Left renal pelvis (tissue), 4 donors: ENCODE measurements at places on chromosomes 12 and 14. TPM values are rescaled to one million over a fixed set of nuclear protein-coding genes. Genes with fewer than 3 reads are reported as not detected.

- no peak for DNase-seq
These were observed 82.0 kb downstream of the PRICKLE1 start for GRCh38 chr12:42507565-42507964.

DNA sequence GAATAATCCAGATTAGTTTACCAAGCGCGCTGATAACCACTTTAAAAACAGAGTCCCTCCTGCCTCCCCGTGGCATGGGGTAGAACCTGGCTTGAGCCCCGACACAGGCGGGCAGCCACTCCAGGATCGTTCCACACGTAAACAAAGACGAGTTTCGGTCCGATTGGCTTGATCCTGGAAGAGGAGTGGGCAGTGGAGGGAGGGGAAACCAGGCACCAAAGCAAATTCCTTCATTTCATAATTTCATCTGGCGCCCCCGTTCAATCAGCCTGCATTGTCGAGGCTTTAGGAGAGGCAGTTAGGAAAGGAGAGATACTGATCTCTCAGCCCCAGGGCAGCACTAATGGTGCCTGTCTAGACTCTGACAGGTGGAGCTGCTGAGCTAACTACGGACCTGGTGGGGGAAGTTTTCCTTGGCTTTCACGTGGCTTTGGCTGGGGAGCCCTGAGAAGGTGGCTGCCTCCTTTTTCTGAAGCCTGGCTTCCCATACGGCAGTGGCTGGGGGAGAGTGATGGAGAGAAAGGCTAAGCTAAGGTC lies 751 bp upstream of the GPRC5A start:
- no peak for DNase-seq

DNA sequence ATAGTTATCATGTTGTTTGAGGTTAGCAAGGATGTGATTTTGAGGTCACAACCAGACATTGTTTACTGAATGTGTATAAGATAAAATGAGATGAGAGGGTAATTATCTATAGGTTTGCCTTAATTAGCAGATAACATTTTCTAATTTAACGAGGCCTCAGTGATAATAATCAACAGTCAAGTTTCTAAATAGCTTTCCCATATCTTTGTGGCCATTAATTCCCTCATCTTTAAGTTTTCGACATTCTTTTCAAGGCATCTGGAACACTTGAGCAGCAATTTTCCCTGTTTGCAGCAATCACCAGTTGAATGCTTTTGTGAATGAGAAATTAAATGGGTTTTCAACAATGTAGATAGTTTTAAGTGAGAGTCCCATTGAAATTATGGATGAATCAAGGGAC lies 304.1 kb downstream of the SYT1 start:
- no peak for DNase-seq

Gene AMN
- polyA plus RNA-seq: 13.4 TPM

DNA sequence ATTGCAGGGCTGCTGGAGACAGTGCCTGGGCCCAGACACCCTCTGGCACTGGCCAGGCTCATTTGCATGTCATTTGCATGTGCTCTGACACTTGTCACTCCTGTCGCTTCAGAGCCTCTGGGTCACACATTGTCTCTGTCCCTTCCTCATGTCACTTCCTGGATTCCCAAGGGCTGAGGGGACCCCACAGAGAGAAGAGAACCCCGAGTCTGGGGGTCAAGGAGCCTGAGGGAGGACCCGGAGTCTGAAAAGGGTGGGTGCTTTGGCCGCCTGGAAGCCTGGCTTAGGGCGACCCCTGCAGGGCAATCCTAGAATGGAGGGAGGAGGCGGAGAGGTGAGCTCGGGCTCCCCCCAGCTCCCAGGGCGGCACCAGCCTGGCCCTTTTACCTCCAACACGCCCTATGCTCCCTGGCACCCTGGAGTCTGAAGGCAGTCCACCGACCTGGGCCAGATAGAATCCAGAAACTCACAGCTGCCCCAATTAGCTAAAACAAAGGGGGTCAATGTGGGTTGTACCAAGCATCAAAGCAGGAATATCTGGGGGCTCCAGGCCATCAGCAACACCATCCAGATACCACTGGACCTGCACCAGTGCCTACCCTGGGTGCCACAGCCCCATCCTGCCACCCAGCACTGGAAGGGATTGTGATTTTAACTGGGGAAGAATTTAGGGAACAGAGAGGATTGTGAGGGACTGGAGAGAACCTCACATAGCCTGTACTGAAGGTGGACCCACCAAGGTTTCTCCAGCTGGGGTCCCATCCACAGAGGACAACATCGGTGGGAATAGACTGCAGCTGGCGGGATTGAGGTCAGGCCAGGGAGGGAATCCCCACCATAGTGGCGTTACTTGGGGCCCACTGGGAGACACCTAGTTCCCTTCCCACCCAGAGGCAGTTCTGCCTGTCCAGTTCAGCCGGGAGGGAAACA lies 21.8 kb upstream of the KRT78 start:
- no peak for DNase-seq

GRCh38 chr12:24931666-24932405 lies 17.1 kb downstream of the BCAT1 start:
- DNase-seq: no peak

DNA sequence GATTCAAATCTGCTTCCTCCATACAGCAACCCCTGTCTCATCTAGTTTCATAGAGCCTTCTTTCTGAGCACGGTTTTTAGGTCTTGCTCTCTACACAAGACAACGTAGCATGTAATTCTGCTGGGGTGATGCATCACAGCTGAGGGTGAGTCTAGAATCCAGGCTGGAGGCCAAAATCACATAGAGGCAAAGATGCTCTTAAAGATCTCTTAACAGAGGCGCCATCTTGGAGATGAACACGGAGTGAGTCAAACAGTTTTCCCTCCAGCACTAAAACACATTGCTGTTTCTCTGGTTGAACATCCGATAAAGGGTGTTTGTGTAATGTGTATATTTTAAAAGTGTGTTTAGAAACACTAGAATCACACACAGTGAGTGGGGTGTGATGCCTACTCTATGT lies 78.9 kb downstream of the NOS1 start:
- no peak for DNase-seq

GRCh38 chr12:81229759-81230158 lies 151.9 kb downstream of the ACSS3 start:
- DNase-seq: no peak

Gene RAPGEF3
- polyA plus RNA-seq: 10.8 TPM

Gene TRAF3
- polyA plus RNA-seq: 17.0 TPM

DNA sequence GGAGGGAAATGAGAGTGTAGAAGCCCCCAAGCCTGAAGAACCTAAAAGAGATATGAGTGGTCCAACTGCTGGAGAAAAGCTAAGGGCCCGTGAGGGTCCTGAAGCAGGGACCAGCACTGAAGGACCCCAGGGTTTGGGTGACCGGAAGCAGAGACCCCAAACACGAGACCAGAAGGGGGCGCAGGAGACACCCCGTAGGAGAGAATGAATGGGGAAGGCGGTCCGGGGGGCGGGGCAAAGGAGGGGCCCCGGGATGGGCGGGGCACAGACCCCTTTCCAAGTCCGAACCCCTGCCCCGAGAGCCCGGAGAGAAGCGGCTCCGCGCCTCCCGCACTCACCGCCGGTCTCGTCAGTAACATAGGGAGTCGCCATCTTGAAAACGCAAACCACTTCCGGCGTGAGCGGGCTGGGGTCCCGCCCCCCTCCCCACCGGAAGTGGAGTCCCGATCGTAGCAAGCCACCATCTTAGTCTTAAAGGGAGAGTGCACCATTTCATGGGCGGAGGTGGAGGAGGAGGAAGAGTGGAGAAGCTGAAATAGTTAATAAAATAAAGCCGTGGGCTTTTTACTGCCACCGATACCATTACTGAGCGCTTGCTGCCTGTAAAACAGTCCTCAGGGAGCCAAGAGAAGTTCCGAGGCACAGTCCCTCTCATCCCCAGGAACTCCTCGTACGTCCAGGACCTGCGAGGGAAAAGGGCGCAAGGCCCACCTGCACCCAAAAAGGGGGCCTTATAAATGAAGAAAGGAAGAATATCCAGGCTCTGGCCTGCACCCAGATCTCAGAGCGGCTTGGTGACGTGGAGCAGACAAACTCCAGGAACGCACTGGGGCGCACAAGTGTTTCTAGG lies 731 bp downstream of the PYM1 start:
- peak; percentile 89 for DNase-seq
